ENCODE measurements at places on chromosomes 13 and 19.

- peaks cover 4% of the 10 kb centered on the region for H3K4me1 ChIP-seq
- H3K4me3 ChIP-seq: no peak overlapping the region
- peaks cover 2% of the 10 kb centered on the region for H3K27me3 ChIP-seq
- no peaks in the 10 kb centered on the region for H3K36me3 ChIP-seq
- no peak overlapping the region for H3K27ac ChIP-seq
These were observed 12.3 kb upstream of the KATNAL1 start for GRCh38 chr13:30319655-30320054.

DNA sequence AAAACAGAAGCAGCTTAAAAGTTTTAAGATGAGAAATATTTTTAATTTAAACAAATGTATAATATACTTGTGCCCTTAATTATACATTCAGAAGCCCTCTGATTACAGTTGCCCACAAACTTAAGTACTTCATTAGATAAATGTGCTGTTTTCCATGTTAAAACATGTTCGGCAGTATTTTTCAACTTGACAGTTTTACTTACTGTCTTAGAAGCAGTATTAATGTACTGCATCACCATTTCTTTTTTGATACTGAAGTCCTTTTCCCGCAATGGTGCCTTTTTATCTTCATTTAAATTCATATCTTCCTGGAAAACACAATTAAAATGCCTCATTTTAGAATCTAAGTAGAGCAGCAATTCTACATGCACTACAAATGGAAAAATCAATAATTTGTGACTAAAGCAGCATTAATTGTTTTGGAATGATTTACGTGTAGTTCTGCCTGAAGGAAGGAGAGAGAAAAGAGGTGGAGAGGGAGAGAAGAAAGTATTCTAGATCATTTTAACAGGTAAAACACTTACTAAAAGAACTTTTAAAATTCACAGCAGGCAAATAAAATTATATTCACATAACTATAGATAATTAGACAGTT, 70.2 kb downstream of the DIAPH3 start:
- H3K36me3 ChIP-seq: peaks cover 5% of the 10 kb centered on the region
- H3K27me3 ChIP-seq: no peaks in the 10 kb centered on the region
- H3K27ac ChIP-seq: no peak overlapping the region
- no peak for DNase-seq
- no peak overlapping the region for H3K4me3 ChIP-seq
- no peaks in the 10 kb centered on the region for H3K4me1 ChIP-seq

DNA sequence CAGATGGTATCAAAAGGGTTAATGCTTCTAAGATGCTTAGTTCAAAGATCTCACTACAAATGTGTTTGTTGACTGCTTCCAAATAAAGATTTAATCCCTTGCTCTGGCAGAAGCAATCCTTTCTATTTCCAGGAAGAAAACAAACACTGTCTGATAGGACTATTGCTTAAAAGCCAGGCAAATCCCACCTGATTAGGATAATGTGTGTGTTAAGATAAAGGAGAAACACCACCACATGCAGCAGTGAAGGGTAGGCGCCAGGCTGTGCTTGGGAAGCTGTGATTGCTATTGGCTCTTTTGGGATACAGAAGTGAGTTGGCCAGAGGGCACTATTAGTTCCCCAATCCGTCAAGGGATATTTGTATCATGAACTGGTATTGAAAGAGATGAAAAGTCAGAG, 62.8 kb upstream of the LRCH1 start:
- H3K36me3 ChIP-seq: no peaks in the 10 kb centered on the region
- H3K4me3 ChIP-seq: no peak overlapping the region
- H3K4me1 ChIP-seq: no peaks in the 10 kb centered on the region
- no peak overlapping the region for H3K27ac ChIP-seq

DNA sequence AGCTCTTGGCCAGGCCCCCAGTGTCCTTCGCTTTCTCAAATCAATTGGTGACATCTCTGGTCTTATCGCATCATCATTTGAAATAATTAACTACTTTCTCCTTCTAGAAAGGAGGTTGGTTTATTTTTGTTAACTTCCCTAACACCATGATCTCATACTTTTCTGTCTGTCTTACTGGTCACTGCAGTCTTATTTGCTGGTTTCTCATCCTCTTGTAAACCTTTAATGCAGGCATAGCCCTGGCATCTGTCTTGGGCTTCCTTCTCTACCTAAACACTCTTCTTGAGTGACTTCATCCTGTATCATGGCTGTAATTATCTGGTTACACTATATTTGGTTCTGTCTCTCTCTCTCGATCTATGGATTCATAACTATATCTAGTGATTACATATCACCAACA, 152.8 kb downstream of the CYSLTR2 start:
- no peaks in the 10 kb centered on the region for H3K27me3 ChIP-seq
- H3K27ac ChIP-seq: no peak overlapping the region
- no peaks in the 10 kb centered on the region for H3K36me3 ChIP-seq
- no peaks in the 10 kb centered on the region for H3K4me1 ChIP-seq
- no peak overlapping the region for H3K4me3 ChIP-seq
- no peak for DNase-seq

- H3K27me3 ChIP-seq: no peaks in the 10 kb centered on the region
- no peaks in the 10 kb centered on the region for H3K36me3 ChIP-seq
- H3K27ac ChIP-seq: no peak overlapping the region
- DNase-seq: peak; percentile 41
- H3K4me3 ChIP-seq: no peak overlapping the region
These were observed 75.9 kb upstream of the RNF113B start for GRCh38 chr13:98252931-98253470.

DNA sequence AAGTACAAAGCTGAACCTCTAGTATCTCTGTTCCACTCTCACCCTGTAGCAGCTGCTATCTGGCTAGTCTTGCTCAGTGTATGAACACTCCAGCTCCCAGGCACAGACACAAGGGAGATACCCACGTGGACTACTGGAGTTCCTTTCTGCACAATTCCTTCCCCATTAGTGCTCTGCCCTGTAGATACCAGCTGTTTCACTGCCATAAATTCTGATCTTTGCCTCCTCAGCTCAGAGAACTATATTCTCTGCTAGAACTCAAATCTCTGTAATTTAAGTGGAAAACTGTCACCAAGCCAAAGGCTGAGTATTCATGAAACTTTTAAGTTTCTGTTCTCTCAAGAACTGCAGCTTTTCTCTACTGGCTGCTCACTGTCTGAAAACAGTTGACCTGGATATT, 273.7 kb downstream of the DIAPH3 start:
- H3K4me3 ChIP-seq: no peak overlapping the region
- no peaks in the 10 kb centered on the region for H3K4me1 ChIP-seq
- no peaks in the 10 kb centered on the region for H3K27me3 ChIP-seq
- H3K36me3 ChIP-seq: no peaks in the 10 kb centered on the region

DNA sequence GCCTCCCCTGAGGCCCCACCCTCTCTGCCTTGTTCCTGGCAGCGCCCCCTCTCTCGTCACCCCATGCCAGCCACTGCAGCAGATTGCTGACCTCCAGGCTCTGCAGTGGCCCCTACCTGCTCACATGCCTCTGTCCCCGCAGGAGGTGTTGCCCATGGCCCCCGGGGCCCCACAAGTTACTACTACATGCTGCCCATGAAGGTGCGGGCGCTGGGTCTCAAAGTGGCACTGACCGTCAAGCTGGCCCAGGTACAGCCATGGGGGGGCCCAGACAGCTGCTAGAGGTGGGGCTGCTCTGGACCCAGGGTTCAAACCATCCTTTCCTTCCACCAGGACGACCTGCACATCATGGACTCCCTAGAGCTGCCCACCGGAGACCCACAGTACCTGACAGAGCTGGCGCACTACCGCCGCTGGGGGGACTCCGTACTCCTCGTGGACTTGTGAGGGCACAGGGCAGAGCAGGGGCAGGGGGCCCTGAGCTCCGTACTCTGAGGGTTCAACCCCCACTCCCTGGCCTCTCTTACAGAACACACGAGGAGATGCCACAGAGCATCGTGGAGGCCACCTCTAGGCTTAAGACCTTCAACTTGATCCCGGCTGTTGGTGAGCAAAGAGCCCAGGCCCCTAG, 6.2 kb downstream of the MRPL4 start:
- H3K4me3 ChIP-seq: peak overlapping the region; percentile 51
- H3K36me3 ChIP-seq: peaks cover 46% of the 10 kb centered on the region
- H3K27me3 ChIP-seq: no peaks in the 10 kb centered on the region

- no peak for DNase-seq
- H3K27ac ChIP-seq: no peak overlapping the region
- no peaks in the 10 kb centered on the region for H3K4me1 ChIP-seq
- no peaks in the 10 kb centered on the region for H3K27me3 ChIP-seq
- H3K36me3 ChIP-seq: no peaks in the 10 kb centered on the region
- H3K4me3 ChIP-seq: no peak overlapping the region
These were observed 2155.9 kb downstream of the PCDH9 start for GRCh38 chr13:65074248-65074647.

Data from trophoblast cell (in vitro differentiated cells and primary cell).